ENCODE measurements at places on chromosomes 16 and 17.

GRCh38 chr16:30070490-30070889, 4.9 kb downstream of the ALDOA start:
- no peak for DNase-seq

- no peak for DNase-seq
Observed at GRCh38 chr16:55125818-55126385, 195.2 kb downstream of the IRX5 start.

GRCh38 chr17:65851965-65852736, 290.7 kb upstream of the AXIN2 start:
- DNase-seq, result no peak

GRCh38 chr17:40108970-40109824, 8.8 kb upstream of the NR1D1 start:
- DNase-seq, result no peak

DNA sequence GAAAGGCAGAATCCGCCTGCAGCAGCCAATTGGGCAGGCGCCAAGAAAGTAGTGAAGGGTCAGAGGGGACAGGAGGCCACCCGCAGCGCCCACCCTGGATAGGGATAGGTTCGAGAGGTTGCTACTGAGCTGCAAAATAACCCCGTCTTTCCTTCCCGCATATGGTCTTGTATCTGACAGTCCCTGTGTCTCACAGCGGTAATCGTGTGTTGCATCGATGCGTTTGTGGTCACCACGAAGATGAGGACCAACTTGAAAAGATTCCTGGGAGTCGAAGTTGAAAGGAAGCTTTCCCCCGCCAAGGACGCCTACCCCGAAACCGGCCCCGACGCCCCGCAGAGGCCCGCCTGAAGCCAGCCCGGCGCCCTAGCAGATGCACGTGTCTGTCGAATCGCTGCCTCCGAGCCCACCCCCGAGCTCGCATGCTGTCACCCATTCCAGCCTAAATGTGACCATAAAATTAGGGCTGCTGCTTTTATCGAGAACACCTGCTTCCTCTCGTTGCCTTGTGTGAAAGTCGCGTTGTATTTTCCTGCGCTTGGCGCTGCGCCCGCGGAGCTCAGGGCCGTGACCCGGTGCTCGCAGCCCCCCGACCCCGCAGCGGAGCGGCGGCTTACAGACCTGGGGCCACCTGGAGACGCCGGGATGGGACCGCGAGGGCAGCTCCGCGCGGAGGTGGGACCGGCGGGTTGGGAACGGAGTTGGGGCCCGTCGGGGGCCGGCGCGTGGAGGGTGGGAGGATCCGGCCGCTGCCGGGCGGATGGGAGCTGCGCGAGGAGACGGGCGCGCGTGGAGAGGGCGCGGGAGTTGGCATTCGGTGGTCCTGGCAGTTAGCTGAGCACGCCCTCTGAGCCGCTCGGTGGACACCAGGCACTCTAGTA, at the start of gene CMTM2:
CMTM2 (plus strand) TSS at position 813 of the 881 bp plus-strand sequence. CDS start 145 bp downstream, outside the sequence.
- no peak for DNase-seq

DNA sequence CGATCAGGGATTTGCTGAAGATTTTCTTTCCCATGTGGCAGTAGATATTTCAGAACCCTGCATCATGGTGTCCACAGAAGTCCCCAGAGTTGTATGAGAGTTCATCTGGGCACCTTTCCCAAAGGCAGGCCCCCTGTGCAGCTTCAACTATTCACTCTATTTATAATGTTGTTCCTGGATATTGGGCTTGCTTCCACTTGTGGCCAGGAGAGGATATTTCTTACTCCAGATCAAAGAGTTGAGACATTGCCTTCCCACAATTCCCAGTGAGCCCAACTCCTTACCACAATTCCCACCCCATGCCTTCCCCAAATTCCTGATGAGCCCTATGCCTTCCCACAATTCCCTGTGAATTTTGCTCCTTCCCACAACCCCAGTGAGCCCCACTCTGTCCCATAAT, 206.9 kb downstream of the WWOX start:
- DNase-seq, result no peak

DNA sequence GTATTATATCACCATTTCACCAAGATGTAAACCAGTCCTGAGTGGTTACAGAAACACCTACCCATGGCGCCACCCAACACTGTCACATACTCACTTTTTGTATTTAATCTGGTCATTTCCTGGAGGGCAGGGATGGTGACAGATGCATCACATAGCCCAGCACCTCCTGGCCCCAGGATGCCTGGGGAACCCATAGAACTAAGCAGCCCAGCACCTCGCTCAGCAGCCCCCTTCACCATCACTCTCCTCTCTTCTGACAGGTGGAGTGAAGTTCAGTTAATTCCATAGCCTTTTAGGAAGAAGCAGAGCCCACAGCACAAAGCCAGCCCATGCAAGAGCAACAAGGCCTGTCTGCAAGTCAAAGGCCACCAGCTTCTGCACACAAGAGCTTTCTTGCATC, 27.5 kb downstream of the MYLK3 start:
- no peak for DNase-seq

DNA sequence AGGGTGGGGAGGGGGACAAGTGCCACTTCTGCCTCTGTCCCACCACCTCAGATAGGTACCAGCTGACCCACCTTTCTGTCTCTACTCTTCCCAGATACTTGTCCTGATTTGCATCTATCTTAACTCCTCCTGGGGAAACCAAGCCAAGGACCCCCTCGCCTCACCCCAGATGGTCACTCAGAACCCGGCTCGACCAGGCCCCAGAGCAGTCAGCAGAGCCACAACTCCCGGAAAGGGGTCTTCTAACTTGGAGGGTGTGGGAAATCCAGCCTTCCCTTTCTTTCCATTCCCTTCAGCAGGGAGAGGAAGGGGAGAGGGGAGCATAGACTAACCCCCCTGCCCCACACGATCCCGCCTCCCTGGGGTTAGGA, 1.9 kb downstream of the CAVIN1 start:
- no peak for DNase-seq

- DNase-seq, result no peak
Observed at GRCh38 chr16:285146-286055, 2.4 kb downstream of the PDIA2 start.

- no peak for DNase-seq
Observed at GRCh38 chr17:65551267-65552040, 10.0 kb downstream of the AXIN2 start.

- no peak for DNase-seq
Observed at GRCh38 chr16:88991813-88992350, 14.9 kb upstream of the CBFA2T3 start.

DNA sequence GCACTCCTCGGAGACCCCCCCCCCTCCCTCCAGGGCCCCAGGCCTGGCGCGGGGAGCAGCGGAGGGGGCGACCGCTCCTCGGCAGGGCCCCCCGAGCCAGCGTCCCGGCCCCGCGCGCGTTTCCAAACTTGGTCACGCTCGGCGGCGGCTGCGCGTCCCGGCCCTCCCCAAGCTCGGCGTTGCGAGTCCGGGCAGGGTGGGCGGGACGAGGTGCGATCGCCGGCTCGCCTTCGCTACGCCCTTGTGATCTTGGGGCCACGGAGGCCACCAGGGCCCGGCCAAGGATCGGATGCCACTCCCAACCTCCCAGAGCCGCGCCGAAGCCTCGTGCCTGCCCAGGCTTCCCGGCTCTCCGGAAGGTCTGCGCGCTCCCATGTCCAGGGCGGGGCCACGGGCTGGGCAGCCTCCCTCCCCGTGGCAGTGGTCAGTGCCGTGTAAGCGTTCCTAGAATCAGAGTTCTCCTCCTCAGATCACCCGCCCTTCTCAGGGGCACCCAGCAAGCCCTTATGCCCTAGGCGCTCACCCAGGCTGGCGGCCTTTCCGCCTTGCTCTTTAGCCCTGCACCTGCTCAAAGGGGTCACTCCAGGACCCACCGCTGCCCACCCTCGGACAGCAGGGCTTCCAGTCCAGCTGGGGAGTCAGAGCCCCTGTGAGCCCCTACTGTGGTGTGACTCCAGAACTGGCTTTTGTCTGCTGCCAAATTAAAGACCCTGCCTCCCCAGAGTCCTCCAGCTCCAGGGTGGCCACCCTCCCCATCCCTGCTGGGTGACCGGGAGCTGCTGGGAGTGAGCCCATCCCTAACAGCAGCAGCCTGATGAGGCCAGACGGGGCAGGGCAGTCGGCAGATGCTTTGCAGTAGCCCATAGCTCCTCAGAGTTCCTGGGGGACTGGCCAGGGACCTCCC, 12.2 kb upstream of the MRPS23 start:
- DNase-seq, result no peak

GRCh38 chr16:15970202-15970601, 20.8 kb downstream of the ABCC1 start:
- DNase-seq, result no peak

- no peak for DNase-seq
Observed at GRCh38 chr17:48137656-48138055, 30.1 kb downstream of the SNX11 start.

GRCh38 chr16:67277999-67278772, 1.1 kb upstream of the PLEKHG4 start:
- DNase-seq, result no peak

DNA sequence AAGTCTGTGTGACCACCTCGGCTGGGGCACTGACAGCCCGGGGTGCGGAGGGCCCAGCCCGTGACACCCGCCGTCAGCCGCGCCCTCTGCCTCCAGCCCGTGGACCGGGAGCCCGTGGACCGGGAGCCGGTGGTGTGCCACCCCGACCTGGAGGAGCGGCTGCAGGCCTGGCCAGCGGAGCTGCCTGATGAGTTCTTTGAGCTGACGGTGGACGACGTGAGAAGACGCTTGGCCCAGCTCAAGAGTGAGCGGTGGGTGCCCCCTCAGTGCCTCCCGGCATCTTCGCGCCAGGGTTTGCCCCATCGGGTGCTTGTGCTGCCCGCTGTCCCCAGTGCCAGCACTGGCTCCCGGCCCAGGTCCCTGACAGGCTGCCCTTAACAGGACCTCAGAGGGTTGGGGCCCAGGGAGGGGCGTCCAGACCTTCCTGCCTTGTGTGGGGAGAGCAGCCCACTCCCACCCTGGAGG, 13.7 kb downstream of the CENPX start:
- DNase-seq, result no peak

DNA sequence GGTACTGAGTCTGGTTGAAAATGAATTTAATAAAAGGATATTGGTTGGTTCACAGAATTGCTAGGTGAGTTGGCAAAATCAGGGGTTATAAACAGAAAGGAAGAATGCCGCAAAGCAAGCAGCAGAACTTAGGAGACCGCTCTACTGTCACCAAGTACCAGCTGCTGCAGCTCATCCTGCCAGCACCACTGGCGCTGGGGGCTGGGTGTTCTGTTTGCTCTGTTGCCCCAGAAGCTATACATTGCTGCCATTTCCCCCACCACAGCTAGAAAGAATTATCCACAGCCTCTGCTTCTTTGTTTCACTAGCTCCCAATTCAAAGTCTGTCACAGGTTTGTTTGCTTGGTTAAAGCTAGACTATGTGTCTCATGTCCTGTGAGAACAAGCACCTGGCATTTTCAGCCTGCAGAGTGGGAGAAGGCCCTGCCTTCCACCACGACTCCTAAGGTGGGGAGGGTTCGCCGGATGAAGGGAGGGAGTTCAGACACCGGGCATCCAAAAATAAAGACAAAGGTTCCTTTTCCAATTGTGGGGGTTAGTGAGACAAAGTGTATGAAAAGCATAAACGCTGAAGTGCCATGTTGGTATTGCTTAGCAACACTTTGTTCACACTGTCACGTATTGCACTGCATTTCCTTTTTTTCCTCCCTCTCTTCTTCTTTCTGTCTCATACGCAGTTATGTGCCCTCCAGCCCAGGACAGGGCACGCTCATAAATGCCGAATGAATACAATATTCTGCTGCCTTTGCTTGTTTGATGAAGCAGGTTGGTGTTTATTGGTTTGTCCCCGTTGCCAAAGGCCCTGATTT, 9.6 kb upstream of the CPD start:
- DNase-seq, result no peak

DNA sequence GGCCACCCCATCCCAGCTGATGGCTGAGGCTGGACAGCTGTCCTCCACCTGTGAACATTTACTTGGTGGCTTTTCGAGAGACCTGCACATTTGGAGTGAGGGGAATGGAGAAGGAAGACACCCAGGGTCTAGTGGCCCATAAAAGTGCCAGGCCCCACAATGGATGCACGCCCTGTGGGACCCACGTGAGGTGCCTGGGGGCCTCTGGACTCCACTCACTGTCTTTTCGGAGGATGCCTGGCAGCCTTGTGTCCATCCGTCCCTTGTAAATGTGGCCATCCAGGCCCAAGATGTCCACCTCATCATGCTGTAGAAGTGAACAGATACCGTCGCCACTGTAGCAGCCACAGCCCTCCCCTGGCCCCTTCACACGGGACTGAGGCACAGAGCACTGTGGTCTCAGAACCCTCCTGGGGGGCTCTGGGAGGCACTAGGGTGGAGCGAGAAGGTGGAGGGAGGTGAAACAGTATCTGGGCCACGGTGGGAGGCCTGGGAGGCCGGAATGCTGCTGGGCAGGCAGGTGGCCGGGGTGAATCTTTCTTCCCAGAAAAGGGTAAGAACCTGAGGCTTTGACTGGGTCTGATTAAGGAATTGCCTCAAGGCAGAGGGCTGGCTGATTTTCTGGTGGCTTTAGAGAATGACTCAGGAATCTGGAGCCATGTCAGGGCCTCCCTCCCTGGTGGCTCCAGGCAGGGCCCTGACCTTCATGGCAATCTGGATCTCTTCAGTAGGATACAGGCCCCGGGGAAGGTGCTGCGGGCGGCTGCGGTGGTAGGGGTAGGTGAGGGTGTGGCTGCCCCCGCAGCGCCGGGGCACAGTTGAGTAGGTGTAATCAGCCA, 11.5 kb downstream of the UBALD2 start:
- DNase-seq, result no peak

GRCh38 chr17:17440010-17440843, 36.6 kb upstream of the MED9 start:
- DNase-seq, result peak; percentile 46

GRCh38 chr17:7292194-7292593, 2.2 kb downstream of the YBX2 start:
- no peak for DNase-seq

- no peak for DNase-seq
Observed at GRCh38 chr17:56690441-56691291, 97.2 kb downstream of the NOG start.

- no peak for DNase-seq
Observed at GRCh38 chr16:54657058-54657708, 273.5 kb upstream of the IRX5 start.

DNA sequence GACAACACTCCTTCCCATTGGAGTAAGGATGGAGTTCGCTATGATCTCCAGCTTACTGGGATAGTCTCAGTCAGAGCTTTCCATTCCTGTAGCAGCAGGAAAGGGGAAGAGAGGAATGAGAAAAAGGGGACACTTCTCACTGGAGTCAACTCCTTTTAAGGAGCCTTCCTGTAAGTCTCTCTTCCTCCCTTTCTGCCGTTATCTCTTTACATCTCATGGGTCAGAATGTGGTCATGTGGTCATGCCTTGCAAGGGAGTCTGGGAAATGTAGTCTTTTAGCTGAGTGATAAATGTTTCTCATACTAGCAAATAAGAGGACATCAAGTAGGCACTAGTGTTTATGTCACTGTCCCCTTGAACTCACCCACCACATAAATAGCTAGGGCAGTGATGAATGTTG, 227.3 kb downstream of the HAPSTR1 start:
- DNase-seq, result no peak
